ENCODE measurements at places on chromosomes 12 and 14.

DNA sequence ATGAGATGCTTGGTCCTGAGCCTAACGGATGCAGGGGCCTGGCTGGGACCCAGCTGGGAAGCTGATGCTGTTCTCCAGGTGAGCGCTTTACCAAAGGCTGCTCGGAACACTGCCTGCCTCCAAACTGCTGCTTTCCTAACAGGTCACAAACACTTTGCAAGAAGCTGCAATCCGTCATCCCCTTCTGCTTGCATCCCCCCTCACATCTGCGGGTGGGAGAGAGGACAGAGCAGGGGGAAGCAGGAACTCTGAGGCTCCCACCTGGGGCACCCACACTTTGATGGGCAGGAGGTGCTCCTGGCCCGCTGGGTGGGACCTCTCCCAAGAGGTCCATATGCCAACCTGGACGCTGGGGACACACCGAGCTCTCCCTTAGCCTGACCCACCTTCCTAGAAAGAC lies 24.9 kb upstream of the PPP2R5C start:
- no peak for DNase-seq

DNA sequence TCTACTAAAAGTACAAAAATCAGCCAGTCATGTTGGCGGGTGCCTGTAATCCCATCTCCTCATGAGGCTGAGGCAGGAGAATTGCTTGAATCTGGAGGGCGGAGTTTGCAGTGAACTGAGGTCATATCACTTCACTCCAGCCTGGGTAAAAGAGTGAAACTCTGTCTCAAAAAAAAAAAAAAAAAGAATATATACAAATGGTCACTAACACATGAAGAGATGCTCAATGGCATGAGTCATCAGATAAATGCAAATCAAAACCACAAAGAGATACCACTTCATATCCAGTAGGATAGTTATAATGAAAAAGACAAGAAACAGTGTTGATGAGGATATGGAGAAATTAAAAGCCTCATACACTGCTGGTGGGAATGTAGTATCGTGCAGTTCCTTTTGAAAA lies 33.6 kb upstream of the METAP2 start:
- no peak for DNase-seq

GRCh38 chr14:95606266-95606665 lies 71.4 kb downstream of the GLRX5 start:
- no peak for DNase-seq

- DNase-seq = no peak
Measured at GRCh38 chr12:13937735-13938134, 43.7 kb downstream of the GRIN2B start.

DNA sequence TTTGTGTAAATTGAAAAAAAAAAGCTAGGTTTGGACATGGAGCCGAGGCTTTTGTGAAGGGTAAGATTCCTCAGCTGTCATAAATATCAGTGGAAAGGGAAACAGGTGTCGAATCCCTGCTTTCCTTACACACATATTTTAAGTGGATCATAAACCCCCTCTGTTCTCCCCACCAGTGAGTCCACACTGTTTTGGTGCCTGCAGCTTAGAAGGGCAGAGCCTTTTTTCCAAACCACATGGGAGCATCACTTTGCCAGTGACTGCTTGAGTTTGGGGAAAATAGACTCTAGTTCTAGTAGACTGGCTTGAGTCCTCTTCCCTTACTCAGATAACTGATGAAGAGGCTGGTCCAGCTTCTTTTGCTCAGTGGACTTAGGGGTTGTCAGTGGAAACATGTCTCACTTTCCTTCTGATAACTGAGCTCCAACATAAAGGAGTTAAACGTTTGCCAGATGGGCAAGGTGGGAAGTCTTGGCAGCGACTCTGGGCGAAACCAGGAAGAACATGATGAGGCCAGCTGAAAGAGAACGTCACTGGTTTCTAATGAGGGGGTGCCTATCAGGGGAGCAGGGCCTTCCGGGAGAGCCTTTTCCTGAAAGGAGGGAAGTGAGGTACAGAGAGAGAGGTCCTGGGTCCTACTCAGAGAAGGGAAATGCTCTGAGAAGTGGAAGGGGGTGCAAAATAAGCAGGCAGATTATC lies 168.1 kb upstream of the PARP11 start:
- DNase-seq = no peak

DNA sequence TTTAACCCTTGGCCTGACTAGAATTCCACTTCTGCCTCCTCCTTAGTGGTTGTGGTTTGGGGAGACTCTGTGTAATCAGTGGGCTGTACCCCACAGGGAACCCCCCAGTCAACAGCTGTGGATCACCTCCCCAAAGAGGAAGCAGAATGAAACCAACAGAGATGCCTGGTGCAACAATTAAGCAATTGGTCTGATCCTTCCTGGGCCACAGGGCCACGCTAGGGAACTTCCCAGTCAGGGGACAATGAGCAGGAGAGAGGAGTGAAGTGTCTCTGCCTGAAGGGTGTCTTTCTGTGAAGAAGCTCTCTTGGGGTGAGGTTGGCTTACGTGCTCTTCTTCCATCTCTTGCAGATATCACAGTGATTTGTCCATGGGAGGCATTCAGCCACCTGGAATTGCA lies 8.2 kb downstream of the PDE6H start:
- no peak for DNase-seq

GRCh38 chr14:93732524-93732923 lies 55.8 kb downstream of the PRIMA1 start:
- DNase-seq = no peak

- no peak for DNase-seq
Measured at GRCh38 chr14:35632676-35633075, 98.7 kb downstream of the INSM2 start.

GRCh38 chr12:121240484-121241101 lies 30.7 kb downstream of the P2RX4 start:
- peak; percentile 33 for DNase-seq

GRCh38 chr12:22408610-22409376 lies 74.3 kb upstream of the ST8SIA1 start:
- peak; percentile 5 for DNase-seq

DNA sequence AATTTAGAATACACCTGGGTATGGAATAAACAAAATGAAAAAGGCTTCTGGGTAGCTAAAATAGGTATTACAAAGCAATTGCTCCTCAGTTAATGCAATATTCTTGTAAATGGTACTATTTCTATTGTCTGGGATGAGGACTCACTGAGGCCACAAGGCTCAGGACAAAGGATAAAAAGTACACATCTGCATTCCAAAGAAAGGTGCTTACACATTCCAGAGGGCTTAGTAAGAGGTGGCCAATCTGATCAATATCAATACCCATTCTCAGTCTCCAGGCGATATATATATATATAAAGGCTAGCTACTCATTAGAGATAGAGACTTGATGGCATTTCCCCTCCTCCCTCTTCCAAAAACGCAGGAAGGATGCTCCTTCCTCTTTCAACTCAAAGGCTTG lies 43.8 kb downstream of the ATXN7L3B start:
- no peak for DNase-seq

- DNase-seq = no peak
Measured at GRCh38 chr14:71388862-71389261, 481.6 kb downstream of the PCNX1 start.

GRCh38 chr14:103126873-103127304 lies 3.6 kb downstream of the TNFAIP2 start:
- no peak for DNase-seq

DNA sequence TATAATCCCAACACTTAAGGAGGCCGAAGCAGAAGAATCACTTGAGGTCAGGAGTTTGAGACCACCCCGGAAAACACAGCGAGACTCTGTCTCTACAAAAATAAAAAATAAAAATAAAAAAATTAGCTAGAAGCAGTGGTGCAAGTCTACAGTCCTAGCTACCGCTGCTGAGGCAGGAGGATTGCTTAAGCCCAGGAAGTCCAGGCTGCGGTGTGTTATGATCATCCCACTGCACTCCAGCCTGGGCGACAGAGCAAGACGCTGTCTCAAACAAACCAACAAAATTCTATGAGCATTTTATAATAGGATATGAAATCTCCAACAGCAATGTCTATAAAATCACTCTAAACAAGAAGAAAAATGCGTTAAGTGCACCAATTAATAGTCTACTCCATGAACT lies 75.3 kb downstream of the PPP1R12A start:
- DNase-seq = no peak

GRCh38 chr14:69553252-69553651 lies 21.4 kb downstream of the CCDC177 start:
- no peak for DNase-seq

DNA sequence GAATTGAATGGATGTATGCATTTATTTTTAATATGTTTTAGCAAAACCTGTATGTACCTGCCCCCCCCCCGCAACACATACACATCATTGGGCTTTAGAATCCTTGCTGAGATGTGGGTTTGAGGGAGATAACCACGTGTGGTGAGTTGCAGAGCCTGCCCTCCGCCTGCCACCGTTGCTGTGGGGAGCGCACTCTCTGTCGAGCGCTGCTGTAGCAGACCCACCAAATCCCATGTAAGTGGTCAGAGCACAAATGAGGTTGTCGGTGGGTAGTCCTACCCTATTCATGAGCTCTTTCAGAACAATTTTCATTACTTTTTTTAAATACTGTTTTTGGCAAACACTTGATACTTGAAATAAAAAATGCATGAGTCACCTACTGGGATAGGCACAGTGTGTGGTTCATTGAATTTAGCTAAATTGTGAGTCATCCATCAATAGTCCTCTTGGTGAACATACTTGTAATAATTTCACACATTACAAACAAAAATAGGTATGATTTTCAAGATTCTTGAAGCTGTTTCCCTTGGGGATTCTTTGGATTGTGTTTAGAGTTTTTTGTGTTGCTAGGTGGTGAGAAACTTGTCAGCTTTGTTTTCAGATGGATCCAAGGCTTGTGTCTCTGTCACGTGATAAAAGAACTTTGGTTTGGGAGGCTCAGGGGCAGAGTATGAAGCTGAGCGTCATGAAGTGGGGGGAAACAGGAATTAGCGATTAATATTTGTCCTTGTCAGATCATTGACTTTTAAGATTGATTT lies 107.6 kb downstream of the PTCSC3 start:
- DNase-seq = no peak

DNA sequence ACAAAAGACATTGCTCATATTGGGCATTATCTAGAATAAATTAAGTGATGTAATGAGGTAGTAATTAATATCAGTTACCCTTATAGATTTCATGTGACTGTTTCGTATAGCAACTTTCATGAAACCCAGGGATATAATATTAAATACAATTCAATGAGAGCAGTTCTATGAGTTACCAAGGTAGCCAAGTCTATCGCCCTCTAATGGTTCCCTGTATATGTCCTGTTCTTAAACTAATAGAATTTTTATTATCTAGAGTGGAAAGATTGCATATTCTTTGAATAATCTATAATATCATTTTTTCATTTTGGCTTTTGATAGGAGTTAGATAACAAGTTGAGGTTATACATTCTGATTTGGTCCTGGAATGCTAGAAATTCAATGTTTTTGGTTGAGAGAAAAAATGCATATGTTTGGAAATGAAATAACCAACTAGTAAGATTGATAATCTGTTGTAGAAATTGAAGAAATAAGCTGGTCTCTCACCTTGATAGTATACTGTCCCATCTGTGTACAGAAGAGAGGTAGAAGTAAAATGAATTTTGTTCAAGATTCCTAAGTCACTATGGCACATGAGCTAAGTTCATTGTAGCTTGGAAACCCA lies 59.7 kb downstream of the SCFD1 start:
- DNase-seq = no peak

DNA sequence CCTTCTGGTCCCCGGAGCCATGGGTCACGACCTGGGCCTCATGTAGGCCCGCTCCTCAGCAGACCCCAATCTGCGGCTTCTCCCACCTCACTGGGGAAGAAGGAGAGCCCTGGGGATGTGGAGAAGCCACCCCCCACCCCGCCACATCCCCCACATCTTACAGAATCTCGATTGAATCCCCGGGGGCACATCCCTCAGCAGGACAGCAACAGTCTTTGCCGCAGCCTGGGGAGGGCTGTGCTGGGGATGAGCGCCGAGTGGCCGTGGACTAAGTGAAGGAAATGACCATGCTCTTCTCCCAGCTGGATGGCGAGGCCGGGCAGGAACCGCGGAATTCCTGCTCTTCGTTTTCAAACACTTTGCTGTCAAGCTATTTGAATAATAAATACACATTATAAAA lies 169.0 kb upstream of the RTL1 start:
- DNase-seq = no peak

DNA sequence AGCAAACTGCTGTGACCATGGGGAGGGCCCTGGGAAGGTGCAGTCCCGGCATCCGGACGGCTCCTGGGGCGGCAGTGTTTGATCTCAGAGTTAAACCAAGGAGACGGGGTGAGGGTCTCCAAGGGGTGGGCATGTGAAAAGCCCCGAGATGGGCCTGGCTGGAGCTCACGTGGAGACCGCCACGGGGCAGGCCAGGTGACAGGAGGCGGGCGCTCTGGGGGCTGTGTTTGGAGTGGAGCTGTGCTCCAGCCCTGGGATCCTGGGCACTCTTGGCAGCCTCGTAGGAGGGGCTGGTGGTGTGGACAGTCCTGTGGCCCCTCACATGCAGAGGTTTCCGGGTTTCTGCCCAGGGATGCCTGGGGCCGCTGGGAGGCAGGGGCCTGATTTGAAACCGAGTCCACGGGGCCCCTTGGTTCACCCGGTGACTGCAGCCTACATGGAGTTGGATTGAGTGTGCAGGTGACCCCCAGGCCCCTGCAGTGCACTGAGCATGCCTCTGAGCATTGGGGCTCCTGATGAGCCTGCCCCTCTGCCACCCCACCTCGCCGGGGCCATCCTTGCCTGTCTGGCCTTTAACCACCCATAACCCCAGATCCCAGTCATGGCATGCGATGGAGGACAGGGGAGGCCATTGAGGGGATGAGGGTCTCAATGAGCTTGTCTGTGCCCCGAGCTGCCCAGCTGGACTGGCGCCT lies 8.4 kb downstream of the KIF26A start:
- no peak for DNase-seq

DNA sequence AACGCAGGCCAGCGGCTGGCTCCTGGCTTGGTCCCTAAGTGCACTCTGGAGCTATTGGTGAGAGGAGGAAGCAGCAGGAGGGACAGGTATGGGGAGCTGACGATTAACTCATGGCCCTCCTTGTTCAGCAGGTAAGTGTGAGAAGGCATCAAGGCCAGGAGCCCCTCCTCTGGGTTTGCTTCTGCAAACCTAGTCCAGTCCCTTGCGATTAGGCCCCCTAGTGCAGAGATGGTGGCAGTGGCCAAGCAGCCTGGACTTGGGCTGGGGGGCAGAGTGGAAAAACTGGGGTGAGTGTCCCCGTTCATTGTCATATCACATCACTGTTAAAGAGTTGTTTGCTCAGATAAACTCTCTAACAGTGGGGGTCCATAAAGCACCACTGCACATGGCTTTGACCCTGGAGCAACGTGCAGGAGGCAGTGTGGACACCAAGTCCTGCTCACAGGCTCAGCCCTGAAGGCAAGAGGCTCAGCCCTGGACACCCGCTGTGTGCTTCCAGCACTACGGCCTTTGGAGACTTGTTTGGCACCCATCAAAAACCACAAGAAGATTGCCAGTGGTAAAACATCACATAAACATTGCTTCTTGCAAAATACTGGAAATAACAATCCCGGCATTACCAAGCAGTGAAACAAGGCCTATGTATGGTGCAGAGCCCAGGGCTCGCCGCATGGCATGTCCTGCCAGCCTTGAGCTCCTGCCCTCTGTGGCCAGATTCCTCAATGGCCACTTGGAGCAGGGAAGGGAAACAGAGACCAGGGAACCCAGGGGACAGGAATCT lies 184.3 kb upstream of the RTL1 start:
- no peak for DNase-seq
